LoVo (cell line): ENCODE measurements at places on chromosomes 13 and 19.

DNA sequence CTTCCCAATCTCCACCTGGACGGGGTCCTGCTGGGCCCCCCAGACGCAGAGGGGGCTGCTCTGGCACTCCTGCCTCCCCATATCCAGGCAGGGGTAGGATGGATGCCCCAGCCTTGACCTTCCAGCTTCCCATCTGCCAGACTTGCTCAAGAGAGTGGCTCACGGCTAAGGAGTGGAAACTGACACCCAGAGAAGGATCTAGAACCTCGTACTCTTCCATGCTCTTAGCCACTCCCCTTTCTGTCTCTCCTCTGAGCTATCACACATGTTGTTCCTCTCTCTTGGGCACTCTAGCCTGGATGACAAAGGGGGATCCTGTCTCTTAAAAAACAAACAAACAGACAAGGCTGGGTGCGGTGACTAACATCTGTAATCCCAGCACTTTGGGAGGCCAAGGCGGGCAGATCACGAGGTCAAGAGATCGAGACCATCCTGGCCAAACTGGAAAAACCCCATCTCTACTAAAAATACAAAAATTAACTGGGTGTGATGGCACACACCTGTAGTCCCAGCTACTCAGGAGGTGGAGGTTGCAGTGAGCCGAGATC, 12.2 kb upstream of the FUT5 start:
- no peak for DNase-seq

GRCh38 chr19:4713384-4713951, 10.2 kb downstream of the DPP9 start:
- peak; percentile 84 for DNase-seq

GRCh38 chr13:72953391-72953965, 105.3 kb upstream of the KLF5 start:
- DNase-seq = no peak

DNA sequence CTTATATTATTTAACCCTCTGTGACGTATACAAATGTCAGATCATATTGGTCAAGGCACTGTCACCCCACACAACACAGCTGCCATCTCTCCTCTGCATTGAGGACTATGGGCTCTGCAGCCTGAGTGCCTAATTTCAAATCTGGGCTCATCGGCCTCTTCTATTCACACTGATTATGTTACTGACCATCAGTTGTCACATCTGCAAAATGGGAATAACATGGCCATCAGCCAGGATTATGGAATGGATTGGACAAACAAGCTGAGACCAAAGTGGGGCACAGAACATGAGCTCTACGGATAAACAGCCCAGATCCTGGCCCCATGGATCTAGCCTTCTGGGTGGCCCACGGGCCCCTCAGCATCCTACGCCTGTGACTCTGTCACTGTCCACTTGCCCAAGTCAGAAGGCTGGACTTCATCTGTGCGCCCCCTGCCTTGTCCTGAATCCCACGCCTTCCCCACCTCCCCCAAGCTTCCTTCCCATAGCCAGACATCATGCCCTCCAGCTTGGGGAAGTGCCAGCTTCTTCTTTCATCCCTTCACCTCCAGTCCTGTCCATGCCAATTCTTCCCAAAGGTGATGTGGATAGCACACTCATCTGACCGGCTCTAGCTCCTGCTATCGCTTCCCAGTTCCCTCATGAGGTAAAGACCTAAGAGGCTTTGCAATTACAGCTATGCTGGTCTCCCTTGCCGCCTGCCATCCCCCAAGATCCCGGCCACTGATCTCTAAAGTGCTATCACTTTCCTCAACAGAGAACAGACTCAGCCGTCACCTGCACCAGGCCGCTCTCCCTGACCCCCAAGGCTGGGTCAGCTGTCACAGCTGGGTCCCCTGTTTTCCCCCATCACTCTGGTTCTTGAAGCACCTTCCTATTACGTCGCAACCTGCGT, 872 bp downstream of the FARSA start:
- no peak for DNase-seq
